Epithelial cell of proximal tubule (primary cell): ENCODE measurements at places on chromosomes 7 and 10.

DNA sequence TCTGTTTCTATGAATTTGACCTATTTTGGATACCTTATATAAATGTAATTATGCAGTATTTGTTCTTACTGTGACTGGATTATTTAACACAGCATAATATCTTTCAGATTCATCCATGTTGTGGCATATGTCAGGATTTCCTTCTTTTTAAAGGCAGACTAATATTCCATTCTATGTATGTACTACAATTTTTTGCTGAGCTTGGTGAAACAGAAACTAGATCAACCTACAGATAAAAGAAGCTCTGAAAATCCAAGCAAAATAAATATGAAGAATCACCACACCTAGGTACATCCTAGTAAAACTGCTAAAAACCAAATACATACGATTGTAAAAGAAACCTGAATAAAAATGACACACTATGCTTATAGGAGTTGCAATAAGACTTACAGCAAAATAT is 300.5 kb downstream of the HTR7 start:
- no peak for DNase-seq

- no peak for DNase-seq
Measured at GRCh38 chr7:25496476-25497368, 268.4 kb upstream of the NPVF start.

- DNase-seq = no peak
Measured at GRCh38 chr7:79290841-79291497, 162.5 kb downstream of the MAGI2 start.

GRCh38 chr10:100730725-100731406 is 14.5 kb upstream of the PAX2 start:
- no peak for DNase-seq

- DNase-seq = peak; percentile 86
Measured at GRCh38 chr7:129569811-129570215, 41.7 kb upstream of the NRF1 start.

- DNase-seq = no peak
Measured at GRCh38 chr10:25112016-25112415, 62.8 kb upstream of the GPR158 start.

GRCh38 chr7:97187067-97187466 is 69.6 kb downstream of the SDHAF3 start:
- no peak for DNase-seq

DNA sequence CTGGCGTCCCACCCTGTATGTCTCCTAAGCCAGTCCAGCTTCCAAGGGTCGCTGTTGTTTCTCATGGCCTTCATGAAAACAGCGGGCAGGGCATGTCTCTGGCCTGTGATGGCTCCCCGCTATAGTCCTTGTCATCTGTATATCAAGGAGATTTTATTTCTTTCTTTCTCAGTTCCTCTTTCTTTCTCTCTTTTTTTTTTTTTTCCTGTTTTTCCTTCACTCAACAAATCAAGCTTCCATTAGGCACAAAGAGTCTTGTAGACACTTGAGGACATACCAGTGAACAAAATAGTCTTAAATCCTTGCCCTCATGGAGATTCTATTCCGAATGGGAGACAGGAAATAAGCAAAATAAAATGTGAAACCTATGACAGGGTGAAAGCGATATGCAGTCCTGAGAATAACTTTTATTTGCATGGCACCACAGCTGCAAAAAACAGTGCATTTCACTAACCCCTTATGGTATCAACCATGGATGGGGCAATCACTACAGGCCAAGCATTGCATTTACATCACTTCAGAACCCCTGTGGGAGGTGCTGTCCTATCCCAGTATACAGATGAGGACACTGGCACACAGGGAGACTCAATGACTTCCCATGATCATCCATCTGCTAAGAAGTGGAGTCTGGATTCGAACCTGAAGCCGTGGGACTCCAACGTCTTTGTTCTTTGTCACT is 50.7 kb downstream of the SYPL1 start:
- no peak for DNase-seq

DNA sequence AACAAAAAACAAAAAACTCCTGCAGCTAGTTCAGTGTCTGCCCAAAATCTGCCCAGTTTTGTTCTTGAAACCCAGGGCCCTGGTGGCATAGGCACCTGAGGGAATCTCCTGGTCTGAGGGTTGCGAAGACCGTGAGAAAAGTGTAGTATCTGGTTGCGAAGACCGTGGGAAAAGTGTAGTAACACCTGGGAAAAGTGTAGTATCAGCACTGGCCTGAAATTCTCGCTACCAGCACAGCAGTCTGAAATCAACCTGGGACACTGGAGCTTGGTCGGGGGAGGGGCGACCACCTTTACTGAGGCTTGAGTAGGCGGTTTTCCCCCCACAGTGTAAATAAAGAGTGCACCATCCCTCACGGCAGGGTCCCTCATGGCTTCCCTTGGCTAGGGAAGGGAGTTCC is 82.5 kb upstream of the SP4 start:
- DNase-seq = no peak

GRCh38 chr10:51405580-51406351 is 293.6 kb downstream of the CSTF2T start:
- DNase-seq = no peak

DNA sequence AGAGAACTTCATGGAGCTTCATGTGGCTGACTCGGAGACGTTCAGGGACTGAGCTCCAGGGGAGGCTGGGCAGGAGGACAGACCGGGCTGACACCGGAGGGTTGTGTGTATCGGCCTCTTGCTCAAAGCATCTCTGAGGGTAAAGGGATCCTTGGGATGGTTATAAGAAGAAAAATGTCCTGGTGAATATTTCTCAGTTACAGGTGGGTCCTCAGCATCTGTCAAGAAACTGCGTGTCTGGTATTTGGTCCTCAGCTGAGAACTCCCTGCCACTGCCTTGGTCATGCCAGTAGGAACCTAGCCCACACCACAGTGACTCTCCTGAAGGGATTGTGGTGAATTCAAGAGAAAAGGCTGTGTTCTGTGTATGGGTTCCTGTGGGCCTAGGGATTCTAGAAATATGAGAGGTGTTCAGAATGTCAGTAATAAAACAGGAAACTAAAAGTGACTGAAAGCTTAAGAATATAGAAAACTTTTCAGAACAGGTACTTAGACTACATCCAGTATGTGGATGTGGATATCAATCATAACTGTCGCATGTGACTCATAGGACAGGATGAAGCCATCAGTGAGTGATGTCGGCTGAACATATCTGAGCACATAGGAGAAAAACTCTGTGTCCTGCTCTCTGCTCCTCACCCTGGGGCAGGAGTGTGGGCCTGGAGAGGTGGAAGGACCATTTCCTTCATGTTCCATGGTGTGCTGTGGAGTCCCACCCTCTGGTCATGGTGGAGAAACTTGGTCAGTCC is 28.4 kb downstream of the MBL2 start:
- DNase-seq = no peak

GRCh38 chr10:112758961-112759360 is 191.1 kb upstream of the TCF7L2 start:
- DNase-seq = no peak

DNA sequence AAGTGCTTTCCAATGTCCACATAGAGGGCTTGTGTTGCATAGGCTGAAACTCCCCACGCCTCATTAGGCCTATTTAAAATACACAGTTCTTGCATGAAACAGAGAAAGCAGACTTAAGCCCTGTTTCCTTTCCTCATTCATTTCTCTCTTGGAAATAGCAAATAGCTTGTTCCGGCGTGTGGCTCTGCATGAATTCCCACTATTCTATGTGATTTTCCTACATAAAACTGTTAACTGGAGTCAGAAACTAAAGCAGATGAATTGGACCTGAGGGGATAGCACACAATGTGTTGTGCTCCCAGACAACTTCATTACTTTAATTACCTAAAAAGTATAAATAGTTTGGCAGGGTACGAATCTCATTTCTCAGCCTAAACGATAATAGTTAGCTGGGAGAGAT is 981.5 kb downstream of the SORCS1 start:
- no peak for DNase-seq

- peak; percentile 83 for DNase-seq
Measured at GRCh38 chr10:114634609-114634979, 23.5 kb downstream of the ABLIM1 start.

- DNase-seq = peak; percentile 83
Measured at GRCh38 chr10:4243651-4244050, 458.6 kb upstream of the KLF6 start.

GRCh38 chr10:48305905-48306264 is 592 bp upstream of the MAPK8 start:
- no peak for DNase-seq

DNA sequence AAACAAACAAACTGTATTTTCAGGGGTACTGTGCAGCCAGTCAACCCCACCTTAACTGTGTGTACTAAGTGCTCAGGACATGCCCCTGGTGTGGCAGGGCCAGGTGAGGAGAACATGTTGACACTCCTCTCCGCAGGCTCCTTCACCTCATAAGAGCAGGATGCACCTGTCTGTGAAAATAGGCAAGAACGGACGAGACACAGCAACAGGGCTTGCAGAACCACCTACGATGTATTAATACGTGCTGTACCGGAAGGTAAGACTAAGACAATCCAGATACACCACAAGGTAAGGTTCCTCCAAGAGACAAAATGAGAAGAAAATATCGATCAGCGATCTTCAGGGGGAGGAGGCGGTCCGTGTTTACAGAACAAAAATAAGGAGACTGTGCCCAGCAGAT is 65.8 kb upstream of the CAMK2B start:
- no peak for DNase-seq

- no peak for DNase-seq
Measured at GRCh38 chr7:13047061-13047460, 359.6 kb downstream of the ARL4A start.

- no peak for DNase-seq
Measured at GRCh38 chr10:96591946-96592345, 5.1 kb upstream of the TM9SF3 start.

DNA sequence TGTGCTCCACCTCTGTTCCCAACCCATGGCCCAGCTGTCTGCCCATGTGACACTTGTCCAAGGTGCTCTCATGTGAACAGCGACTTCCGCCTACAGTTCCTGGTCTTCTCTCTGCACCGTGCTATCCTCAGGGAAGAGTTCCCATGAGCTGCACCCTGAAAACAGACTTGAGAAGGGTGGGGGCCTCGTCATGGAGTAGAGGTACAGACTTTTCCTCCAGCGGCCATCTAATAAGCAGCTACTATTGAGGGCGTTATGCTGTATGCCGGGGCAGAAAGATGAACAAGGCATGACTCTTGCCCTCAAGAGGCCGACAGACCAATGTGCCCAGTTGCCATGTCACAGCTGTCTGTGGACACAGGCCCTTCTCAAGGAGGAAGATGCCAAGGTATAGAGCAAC is 25.4 kb upstream of the LYZL1 start:
- DNase-seq = no peak

GRCh38 chr10:124983321-124983720 is 41.4 kb downstream of the ZRANB1 start:
- no peak for DNase-seq

DNA sequence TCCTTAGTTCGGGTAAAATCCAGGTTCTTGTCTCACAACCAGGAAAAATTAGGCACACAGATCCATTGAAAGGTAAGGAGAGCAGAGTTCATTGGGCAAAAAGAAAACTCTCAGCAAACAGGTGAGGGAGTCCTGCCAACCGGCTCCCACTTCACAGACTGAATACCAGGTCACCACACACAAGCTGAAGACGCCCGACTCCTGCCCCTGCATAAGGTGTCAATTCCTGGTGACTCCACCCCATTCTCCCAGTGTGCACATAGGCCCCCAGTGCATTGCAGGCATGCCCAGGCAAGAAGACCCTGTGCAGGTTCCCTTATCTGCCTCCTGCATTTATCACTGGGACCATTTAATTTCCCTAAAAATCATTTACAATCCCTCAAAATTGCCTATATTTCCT is 354.6 kb downstream of the LRRTM3 start:
- no peak for DNase-seq

DNA sequence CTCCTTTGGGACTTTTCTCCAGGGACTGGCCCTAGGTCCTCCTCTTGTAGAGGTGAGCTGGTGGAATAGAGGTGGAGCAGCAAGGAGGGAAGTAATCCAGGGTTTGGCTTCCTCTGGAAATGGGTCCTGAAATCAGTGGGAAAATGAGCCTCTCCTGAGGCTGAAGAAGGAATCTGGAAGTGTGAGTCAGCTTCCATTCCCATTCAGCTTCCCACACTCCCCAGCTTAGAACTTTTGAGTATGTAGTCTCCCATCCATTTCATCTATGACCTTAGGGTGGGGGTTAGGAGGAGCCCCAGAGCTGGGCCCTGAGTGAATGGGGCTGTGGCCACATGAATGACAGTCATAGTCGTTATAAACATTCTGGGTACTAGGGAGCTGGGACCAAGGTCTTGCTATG is 17.7 kb downstream of the LDB1 start:
- DNase-seq = no peak

GRCh38 chr7:115827305-115828045 is 203.1 kb downstream of the TFEC start:
- DNase-seq = no peak

- DNase-seq = no peak
Measured at GRCh38 chr7:155529346-155529745, 17.0 kb downstream of the CNPY1 start.

DNA sequence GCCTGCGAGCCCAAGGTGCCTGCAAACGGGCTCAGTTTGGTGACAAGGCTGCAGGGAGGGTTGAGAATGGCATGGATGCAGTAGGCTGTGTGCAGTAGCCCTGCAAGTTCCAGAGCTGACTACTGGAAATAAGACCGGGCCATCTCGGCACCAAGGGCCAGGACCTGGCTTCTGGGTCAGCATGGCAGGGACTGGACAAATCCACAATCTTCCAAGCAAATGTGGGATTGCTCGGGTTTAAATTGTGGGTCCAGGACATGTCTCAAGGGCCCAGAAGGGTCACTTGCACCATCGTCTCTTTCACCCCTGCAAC is 78.0 kb downstream of the GPR26 start:
- DNase-seq = no peak

DNA sequence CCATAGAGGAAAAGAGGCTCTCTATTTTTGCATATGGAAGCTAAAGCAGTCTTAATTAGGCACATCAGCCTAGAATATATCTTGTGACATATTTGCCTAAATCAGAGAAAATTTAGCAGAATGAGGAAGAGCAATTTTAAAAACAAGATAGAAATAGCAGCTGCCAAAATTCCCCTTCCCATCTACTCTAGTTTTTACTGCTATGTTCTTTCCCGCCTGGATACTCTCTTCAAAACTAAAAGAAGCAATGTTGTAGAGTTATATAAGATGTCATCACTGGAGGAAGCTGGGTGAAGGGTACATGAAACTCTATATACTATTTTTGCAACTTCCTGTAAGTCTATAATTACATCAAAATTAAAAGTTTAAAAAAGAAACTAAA is 87.0 kb downstream of the ARMH3 start:
- DNase-seq = no peak

GRCh38 chr10:118596426-118597124 is 1.1 kb upstream of the PRLHR start:
- no peak for DNase-seq
